Coronary artery (tissue), 2 donors: ENCODE measurements at places on chromosomes 16 and 17.

GRCh38 chr17:32515677-32516383, 29.0 kb downstream of the CDK5R1 start:
- DNase-seq, result no peak

GRCh38 chr16:79801646-79802045, 201.1 kb upstream of the MAF start:
- DNase-seq, result no peak

DNA sequence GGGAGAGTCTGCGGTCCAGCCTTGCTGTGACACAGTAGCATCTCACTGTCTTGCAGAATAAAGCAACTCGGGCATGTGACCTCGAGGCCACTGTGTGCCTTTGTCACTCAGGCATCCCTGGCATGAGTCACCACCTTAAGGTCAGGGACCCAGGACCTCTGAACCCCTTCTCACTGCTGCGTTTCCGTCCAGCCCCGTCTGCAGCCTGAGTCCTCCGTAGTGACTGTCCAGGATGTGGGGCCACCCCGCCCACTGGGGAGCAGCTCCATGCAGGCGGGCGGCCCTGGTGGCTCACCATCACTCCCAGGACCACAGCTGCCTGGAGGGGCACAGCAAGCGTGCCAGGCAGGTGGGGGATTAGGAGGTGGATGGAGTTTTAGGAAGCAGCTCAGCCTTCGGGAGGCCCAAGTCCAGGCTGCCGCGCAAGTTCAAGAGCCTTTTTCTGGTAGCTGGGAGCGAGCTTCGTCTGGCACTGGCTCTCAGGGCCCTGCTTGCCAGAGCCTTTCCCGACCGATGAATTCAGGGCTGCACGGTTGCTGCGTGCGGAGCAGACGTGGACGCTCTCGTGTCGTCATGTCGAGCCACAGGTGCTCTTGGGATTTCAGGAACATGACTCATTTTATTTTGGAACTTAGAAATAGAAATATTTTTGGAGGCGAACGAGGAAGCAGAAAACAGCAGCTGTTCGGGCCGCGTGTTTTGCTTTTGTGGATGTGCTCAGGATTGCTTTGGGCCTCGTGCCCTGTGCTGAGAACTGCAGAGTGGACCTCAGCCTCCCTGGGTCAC, 16.8 kb downstream of the KCTD5 start:
- no peak for DNase-seq

DNA sequence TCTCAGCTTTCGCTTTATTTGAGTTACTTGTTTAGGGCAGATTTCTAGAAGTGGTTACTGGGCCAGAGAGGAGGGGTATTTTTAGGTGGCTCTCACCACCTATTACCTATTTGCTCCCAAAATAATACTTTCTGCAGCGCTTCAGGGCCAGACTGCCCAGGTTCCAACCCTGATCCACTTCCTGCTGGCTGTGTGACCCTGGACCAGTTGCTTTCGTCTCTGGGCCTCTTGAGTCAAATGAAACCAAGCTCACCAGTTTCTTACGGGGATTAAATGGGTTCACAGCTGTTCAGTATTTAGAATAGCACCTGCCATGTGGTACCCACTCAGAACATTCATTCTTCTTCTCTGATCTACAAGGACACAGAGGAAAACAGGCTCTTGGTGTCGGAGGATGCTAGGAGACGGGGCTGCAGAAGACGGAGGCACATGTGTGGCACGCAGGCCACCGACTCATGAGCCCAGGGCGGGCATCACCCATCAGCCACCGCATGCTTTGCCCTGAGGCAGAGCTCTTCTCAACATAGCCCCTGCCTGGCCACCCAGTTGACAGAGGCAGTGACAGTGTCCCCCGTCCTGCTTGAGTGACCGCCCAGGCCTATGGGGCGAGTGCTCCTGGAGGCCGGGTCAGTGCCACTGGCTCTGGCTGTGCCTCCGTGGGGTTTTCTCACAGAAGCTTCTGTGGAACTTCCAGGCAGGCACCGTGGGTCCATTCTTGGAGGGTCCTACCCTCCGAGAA, 149.0 kb upstream of the PLCG2 start:
- no peak for DNase-seq

DNA sequence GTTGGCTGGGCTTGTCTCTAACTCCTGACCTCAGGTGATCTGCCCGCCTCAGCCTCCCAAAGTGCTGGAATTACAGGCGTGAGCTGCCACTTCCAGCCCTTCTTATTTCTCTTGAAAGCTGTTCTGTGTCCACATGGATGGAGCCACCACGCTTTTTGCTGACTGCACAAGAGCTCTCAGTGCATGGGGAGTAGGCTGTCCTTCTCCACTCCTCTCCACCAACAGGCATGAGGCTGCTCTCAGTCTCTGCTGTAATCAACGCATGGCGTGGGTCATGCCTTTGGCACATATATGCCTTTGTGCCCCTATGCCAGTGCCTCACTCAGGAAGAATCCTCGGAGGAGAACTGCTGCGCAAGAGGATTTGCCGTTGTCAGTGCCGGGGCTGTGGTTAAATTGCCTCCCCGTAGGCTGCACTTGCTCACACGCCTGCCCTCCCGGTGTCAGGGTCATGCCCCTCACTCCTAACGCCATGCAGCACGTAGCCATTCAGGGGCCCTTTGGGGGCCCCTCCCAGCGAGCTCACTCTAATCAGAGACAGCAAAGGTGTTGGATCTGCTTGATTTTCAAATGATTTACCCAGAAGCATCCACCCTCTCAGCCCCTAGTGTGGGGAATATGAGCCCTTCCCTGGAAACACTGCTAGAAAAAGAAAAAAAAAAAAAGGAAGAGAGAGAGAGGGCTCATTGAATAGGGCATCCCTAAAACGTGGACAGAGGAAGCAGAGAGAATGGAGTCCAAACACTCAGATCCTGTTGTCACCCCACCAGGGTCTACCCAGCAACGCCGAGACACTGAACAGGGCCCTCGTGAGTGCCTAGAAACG, 47.5 kb upstream of the ZCCHC14 start:
- DNase-seq, result no peak

GRCh38 chr16:80449392-80449791, 91.4 kb upstream of the DYNLRB2 start:
- no peak for DNase-seq

DNA sequence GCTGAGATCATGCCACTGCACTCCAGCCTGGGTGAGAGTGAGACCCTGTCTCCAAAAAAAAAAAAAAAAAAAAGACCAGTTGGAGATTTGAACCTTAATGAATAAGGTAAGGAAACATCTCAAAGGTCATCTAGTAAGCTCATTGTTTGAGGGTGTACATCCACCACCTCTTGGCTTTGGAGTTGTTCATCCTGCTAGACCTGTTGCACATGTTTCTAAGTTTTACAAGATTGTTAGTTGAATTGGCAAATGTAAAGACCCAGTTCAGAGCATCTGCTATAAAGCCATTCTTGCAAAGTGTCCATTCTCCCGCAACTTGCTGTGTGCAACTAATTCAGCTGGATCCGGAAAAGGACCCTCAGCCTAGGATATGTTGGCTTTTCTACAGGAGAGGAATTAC, 1.5 kb downstream of the PSMD7 start:
- no peak for DNase-seq

DNA sequence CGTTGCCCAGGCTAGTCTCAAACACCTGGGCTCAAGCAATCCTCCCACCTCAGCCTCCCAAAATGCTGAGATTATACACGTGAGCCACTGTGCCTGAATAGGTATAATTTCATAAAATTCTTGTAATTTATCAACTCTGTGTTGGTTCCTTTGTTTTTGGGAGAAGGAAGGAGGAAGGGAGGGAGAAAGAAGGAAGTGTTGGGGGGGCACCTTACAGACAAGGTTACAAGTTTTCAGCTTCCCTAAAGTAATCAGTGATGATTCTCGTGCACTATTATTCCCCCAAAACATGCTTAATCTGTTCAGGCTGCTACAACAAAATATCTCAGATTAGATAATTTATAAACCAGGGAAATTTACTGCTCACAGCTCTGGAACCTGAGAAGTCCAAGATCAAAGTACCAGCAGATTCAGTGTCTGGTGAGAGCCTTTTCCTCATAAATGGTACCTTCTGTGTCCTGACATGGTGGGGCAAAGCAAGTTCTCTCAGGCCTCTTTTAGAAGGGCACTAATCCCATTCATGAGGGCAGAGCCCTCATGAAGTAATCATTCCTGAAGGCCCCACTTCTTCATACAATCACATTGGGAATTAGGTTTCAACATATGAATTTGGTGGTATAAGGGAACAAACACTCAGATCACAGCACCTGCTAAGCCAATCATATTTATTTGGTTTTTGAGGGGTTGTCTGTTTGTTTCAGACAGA, 28.1 kb downstream of the USP32 start:
- no peak for DNase-seq

GRCh38 chr17:59366773-59367656, 35.6 kb downstream of the YPEL2 start:
- no peak for DNase-seq

GRCh38 chr16:27394516-27394915, 7.5 kb upstream of the IL21R start:
- no peak for DNase-seq

- no peak for DNase-seq
Measured at GRCh38 chr16:85045641-85046471, 18.3 kb downstream of the KIAA0513 start.

- DNase-seq, result no peak
Measured at GRCh38 chr17:33868899-33869298, 386.2 kb upstream of the CCL2 start.

- DNase-seq, result no peak
Measured at GRCh38 chr17:38746849-38747462, 1.2 kb downstream of the PCGF2 start.

- peak; percentile 45 for DNase-seq
Measured at GRCh38 chr17:78789149-78789662, 7.1 kb upstream of the CYTH1 start.

- DNase-seq, result no peak
Measured at GRCh38 chr17:64480951-64481350, 15.9 kb downstream of the POLG2 start.

- peak; percentile 68 for DNase-seq
Measured at GRCh38 chr17:77681861-77682260, 276.6 kb upstream of the TNRC6C start.

GRCh38 chr17:73546114-73546513, 98.1 kb downstream of the SDK2 start:
- no peak for DNase-seq

DNA sequence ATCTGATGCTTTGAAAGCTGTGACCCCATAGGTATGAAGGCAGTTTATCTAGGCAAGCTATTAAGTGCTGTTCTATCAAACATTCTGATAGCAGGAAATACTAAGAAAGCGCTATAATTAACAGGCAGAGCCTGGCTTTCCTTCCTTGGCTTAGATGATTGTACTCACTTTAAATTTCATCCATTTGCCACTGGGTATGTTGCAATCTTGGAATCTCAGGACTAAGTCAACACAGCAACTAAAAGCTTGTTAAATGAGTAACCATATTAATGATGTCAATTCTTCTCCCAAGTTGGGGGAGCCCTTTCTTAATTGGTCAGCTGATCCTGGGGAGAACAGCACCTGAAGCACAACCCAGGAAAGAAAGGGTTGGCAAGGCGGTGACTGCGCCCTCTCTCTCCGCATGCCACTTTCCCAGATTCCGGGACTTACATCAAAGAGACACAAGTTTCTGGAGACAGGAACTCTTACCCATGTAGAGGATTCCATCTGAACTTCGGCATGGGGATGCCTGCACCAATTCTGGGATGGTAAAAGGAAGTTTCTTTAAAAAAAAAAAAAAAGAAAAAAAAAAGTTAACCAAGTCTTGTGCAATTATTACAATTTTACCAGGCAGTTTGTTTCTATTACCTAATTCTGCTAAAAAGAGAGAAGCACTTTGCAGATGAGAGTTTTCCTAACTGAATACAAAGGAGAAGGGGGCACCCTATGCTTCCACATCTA, 54.4 kb upstream of the ICAM2 start:
- DNase-seq, result no peak

DNA sequence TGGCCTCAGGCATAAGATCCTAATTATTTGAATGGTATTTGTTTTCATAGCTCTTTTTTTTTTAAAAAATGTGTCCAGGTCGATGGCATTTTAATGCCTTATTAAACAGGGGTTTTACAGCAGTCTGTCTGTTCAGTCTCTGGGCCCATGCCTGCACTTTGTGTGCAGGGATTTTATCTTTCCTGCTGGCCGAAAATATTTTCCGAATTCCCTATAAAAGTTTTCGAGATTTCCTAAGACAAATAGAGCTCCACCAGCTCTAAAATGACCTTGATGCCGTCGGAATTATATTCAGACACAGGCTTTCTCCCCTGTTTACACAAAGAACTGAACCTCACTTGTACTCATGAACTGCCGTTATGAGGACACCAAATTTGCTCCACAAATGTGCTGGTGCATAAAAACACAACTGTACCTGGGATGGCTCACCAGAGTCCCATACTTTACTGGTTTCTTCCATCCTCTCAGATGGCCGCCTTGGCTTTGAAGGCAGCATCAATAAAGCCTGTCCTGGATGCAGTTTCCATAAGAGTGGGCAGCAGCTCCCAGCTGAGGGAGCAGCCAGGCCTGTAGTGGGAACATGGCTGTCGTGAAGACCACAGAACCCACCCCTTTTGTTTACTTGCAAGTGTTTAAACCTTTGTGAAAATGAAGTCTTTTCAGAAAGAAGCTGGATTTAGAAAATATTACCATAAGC, 44.9 kb downstream of the TBX4 start:
- DNase-seq, result no peak
